ENCODE measurements at places on chromosomes 7 and 10.
A peak's percentile ranks its signal among the peaks of the same experiment; 100 is the strongest.

DNA sequence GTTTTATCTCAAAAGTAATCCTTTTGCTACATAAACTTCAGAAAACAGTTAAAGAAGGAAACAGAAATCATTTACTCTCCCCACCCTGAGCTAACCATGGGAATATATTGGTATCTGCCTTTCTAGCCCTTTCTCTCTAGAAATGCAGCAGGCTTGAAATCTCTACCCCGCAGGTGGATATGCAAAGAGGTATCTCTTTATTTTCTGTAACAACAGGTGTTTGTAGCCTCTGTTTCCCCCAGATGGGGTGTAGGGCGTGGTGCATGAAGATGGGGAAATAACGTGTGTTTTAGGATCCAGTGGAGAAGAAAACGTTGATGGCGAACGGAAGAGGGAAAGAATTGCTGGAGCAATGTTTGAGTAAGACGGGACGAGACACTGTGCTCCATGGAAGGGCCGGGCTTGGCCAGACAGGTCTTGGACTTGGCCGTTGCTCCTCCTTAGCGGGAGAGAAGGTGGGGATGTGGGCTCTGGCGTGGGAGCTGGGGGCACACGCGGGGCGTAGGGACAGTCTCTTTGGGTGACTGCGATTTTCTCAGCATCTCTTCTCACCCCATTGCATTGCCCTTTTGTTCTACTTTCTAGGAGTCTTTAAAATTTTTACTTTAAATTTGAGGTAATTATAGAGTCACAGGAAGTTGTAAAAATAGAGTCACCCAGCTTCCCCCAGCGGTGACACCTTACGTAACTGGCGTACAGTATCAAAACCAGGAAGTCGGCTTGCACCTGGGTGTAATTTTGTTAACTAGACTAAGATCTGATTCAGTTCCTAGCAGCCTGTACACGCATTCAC lies 82.9 kb downstream of the ELFN1 start:
- no peak for DNase-seq

DNA sequence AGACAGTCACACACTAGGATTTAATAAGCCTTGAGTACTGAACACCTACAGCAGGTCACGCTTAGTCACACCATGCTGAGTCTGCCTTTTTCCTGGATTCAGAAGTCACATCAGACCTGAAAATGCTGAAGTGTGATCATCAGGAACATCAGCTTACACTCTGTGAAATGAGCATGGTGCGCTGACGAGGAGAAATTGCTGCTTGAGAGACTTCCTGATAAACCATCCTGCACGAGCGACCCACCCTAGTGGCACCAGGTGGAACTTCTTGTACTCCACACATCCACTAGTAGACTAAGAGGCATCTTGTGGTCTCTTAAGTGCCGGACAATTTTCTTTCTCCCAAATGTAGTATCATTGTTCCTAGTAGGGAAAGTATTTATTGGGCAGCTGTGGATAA lies 51.8 kb upstream of the MRLN start:
- no peak for DNase-seq

DNA sequence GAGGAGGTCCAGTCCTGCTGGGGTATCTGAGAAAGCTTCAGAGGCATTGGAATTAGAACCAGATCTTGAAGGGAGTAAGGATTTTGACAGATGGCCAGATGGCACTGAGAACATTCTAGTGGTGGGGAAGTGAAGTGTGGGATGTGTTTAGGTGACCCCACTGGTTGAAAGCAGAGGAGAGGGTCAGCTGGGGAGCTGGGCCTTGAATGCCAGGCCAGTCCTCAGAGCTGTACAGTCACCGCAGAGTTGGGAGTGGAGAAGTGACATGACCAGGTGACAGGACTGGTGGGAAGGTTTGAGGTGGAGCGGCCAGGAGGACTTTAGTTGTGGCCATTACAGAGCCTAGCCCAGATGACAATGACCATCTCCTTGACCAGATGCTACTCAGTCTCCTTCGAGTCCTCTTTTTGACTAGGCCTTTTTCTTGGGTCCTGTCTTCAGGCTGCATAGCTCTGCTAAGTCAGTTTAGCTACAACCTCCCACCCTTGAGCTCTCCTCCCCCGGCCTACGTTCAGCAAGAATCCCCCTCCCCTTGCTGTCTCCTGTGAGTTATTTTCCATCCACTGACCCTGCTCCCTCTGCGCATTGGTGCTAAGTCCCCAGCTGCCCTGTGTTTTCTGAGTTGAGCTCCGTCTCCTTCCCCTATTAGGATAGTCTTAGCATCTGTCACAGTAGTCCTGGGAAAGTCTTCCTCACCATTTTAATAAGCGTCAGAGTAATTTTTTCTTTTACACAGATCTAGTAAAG lies 56.3 kb downstream of the CCNY start:
- no peak for DNase-seq

GRCh38 chr7:51141451-51142003 lies 175.1 kb downstream of the COBL start:
- peak; percentile 61 for DNase-seq

DNA sequence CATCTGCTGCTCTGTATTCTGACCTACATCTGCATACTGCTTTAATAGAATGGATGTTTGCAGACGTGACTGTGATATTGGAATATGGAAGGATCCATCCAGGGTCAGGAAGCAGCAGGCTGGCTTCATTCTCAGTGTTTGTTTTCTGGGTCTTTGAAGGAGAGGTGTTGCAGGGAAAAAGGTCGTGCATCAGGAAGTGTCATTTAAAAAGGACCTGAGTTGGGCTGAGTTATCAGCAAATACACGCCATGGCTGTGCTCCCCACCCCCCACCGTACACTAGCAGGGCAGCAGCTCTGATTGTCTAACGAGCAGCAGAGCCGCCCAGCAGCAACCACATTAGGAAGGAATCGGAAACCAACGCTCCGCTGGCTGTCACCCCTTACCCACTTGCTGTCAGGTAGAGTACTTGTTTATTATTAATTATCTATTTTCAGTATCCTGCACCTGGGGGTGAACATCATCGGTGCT lies 63.1 kb upstream of the STEAP1B start:
- no peak for DNase-seq

- DNase-seq, result no peak
Observed at GRCh38 chr7:64686493-64687184, 20.7 kb downstream of the ZNF107 start.

DNA sequence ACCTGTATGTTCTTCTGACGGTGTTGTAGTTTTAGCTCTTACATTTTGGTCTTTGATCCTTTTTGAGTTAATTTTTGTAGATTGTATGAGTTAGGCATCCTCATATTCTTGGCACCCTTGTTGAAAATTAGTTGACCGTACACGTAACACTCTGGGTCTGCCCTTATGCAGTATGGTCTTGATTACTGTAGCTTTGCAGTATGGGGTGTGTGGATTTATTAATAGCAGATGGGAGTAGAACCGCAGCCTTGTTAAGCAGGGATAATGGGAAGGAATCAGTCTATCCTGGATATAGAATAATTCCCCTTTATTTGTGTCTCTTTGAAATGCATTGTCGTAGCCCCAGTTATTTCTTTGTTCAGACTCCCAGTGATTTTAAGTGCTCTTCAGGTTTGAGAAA lies 95.5 kb downstream of the UBE3C start:
- DNase-seq, result no peak

GRCh38 chr10:33113466-33113865 lies 155.4 kb upstream of the ITGB1 start:
- DNase-seq, result no peak

DNA sequence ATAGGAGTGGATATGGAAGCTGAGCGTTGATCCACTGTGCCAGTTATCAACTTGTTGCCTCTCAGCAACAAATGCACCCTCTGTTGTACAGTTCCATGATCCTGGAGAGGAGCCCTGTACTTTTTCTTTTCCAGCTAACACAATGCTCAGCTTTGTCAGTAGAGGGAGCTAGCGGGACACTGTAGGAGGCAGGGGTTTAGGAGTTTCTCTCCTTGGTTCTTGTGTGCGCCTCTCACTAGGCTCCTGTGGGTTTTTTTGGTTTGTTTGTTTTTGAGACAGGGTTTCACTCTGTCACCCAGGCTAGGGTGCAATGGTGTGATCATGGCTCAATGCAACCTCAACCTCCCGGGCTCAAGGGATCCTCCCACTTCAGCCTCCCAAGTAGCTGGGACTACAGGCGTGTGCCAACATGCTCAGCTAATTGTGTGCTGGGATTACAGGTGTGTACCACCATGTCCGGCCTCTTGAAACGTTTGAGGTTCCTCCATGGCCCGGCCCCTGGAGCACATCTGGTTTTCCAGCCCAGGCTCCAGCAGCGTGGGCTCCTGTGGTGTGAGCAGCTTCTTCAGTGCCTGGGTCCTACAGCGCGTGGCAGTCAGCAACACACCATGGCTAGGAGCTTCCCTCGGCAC lies 12.0 kb upstream of the MARVELD1 start:
- peak; percentile 48 for DNase-seq

- DNase-seq, result no peak
Observed at GRCh38 chr7:120961638-120962173, 11.1 kb downstream of the ING3 start.

DNA sequence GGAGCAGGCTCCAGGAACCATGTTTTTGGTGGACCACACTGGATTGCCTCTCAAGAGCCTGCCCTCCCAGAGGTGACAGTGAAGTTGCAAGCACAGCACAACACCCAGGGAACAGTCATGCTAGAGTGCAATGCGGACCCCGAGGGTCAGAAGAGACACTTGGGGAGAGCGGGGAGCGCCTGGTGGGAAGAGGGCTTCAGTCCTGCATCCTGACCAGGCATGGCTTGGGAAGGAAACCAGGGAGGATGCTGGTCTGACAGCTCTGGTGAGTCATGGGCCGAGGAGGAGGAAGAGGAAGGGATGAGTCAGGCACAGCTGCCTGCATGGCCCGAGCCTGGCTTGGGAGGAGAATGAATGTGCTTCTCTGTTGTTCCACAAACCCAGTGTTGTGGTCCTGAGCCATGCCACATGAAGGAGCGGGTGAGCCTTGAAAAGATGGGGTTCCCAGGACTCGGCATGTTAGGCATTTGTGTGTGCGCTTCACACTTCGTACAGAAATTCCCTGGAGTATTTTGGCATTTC lies 29.5 kb upstream of the ANKRD2 start:
- no peak for DNase-seq

DNA sequence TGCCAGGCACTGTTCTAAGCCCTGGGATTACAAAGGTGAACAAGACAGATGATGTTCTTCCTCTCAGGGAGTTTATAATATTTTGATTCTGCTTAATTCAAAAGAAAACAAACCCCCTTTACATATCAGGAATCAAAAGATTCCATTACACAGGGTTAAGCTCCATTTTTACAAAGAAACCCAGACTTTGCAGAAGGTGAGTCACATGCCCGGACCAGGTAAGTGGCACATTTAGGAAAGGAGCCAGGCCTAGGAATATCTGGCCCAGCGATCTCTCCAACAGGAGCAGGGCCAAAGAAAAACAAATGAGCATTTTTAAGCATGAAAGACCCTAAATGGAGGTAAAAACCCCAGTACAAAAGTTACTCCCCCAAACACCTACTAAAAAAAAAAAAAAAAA lies 1.1 kb downstream of the STN1 start:
- no peak for DNase-seq

DNA sequence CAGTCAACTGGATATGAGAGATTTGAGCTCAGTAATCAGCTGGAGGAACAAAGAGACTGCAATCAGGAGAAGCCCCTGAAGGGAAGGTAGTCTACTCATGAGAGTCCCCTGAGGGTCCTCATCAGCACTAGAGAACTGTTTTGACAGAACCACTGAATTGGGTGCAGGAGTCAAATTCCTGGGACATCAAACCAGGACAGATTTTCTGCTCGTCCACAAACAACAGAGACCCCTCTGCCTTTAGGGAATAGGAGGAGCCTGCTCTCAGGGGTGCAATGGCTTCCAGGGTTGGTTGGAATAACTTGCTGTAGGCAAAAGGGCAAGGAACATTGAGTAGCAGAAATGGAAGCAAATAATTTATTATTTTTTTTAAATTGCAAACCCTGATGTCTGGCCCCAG lies 21.9 kb upstream of the NEUROD6 start:
- DNase-seq, result no peak

GRCh38 chr7:50665403-50666123 lies 100.4 kb upstream of the DDC start:
- DNase-seq, result no peak

- DNase-seq, result no peak
Observed at GRCh38 chr7:38425509-38425908, 152.1 kb upstream of the TARP start.

- no peak for DNase-seq
Observed at GRCh38 chr10:71643904-71644303, 75.7 kb downstream of the C10orf105 start.

DNA sequence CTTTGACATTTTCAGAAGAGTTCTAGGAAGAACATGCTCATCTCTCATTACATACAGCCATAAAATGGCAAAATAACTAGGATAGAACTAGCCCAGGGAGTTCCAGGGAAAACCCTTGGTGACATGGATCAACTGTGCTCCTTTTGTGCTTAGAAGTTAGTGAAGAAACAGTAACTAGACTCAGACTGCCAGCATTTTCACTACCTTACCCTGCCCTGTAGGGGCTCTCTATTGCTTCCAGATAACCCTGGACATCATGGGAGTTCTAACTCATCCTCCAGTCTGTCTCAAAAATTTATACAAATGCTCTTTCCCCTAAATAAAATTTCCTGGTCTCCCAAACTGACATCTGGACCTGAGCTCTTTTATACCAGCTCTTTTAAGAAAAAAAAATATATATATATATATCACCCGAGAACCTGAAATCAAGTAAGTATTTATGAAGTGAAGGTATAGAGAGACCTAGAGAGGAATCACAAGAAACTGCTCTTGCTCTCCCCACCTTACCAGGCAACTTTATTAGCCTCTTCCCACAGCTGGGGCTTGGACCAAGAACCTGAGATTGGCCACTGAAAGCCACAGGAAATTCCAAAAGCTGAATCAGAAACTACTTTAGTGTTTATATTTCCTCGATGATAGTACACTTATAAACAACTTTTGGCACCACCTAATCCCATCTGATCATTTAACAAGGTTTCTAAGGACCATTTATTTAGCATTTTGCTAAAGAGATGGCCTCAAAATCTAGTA lies 101.4 kb downstream of the RELN start:
- DNase-seq, result no peak

All from DMS79 treated with DMSO at 0.1 percent for 48 hours (cell line).